ENCODE measurements at places on chromosomes 1 and 21. TPM values are rescaled to one million over a fixed set of nuclear protein-coding genes. Genes with fewer than 3 reads are reported as not detected.
A peak's percentile ranks its signal among the peaks of the same experiment; 100 is the strongest.

DNA sequence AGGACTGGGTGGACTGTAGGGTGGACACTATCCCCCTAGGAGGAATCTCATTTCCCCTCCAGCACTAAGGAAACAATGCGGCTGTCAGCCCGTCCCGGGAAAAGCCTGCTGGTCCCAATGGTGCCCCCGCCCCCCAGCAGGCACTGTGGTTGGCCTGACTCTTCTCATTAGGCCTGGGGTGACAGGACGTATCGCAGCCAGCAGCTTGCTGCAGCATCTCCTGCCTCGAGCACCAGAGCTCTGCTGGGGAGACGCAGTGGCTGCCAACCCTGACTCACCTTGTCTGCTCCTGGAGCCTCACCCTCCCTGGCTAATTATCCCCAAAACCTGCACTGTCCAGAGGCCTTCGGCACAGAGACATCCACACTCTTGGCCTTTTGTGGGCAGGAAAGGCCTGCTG lies 115.1 kb upstream of the GJB5 start:
- DNase-seq: no peak

GRCh38 chr1:216425577-216425976 lies 2.3 kb upstream of the USH2A start:
- DNase-seq: no peak

- DNase-seq: no peak
Observed at GRCh38 chr21:44082648-44083440, 24.4 kb upstream of the PWP2 start.

- peak; percentile 87 for DNase-seq
Observed at GRCh38 chr1:8259498-8260290, 58.2 kb upstream of the SLC45A1 start.

DNA sequence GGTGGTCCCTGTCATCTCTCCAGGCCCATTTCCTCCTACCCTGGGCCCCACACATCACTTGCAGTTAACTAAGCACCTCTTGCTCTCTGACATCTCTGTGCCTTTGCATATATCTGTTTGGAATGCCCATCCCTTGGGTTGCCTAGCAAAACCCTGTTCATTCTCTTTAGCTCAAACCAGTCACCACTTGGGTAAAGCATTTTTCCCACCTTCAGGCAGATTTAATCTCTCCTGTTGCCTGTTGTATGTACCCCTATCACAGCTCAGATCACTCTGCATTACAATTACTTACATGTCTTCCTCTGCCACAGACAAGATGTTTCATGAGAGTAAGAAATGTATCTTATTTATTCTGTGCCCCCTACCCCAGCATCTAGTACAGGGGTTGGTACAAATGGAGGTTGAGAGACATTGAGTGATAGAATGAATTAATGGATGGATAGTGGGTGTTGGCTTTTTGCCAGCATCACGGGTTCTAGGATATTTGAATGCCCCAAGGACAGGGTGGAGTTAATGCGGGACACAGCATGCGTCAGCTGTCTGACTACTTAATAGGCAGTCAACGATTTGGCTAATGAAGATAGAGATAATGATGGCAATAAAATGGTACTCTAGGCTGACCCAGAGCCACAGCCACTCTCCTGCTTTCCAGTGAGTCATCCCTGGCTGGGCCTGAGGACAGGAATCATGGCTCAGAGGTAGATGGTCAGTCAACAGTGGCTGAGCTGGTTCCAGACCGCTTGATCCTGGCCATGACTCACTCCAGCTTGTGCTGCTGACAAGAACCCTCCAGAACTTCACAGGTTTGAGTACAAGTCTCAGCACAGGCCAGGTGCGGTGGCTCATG lies 6.5 kb downstream of the NR0B2 start:
- peak; percentile 53 for DNase-seq

DNA sequence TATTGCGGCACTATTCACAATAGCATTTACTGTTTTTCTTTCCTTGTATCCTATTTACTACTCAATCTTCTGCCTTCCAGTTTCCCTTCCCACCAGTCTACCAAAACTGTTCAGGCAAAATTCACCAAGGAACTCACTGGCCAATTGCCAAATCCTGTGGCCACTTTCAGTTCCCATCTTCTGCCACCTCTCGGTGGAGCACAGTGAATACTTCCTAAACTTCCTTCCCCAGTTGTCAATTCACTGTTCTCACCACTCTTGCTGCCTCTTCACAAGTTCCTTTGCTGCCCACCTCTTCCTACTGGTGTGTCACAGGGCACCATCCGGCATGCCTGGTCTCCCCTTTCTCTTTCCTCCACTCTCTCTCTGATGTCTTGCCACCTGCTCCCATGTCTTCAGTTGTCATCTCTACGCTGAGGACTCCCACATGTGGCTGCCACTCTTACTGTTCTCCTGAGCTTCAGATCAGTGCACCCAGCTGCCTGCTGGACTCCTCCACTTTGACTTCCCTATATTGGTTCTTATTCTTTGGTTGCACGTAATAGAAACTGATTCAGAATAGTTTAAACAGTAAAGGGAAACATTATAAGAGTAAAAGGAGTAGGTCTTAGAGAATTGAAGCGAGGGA lies 114.4 kb downstream of the PIK3R3 start:
- no peak for DNase-seq

DNA sequence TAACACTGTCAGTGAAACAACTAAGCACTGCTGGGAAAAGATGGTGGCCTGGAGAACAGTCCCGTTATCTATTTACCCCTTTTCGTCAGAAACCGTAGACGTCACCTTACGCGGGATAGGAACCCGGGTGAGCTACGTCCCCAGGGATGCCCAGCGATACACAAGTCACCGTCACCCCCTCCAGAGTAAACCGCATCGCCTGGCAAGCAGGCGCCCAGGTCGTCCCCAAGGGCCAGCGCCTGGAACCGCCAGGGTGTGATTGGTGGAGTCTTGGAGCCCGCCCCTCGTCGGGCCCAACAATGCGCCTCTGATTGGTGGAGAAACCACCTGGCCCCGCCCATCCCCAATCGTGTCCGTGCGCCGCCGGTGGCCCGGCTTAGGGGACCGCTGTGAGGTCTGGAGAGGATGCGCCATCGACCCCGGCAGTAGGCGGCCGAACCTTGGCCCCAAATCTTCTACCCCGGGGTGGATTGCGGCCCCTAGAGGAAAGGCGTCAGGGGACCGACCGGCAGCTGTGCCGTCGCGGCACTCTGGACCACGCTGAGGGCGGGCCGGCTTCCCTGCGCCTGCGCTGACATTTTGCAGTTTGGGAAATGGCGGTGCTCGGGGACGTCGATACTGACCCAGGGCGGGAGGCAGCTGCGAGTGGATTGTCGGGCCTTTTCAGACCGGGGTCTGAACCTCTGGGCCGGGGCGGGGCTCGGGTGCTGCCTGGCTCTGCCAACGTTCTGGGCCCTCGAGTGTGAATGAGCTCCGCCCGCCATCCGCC lies 34.4 kb downstream of the SLC2A1 start:
- DNase-seq: peak; percentile 91

DNA sequence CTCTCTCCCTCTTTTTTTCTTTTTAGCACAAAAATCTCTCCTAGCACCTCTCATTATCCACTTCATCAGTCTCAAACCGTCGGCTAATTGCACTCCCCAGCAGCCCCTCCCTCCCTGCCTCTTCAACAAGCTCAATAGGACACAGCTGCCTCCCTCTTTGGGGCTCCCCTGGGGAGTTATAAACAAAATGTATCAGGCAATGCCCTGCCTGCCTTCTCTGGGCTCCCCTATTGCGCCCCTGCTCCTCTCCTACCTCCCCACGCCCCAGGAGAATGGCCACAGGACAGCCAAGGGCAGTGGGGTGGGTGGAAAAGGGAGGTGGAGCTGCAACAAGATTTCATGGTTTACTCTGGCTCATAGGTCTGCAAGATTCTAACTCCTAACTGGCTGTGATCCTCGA lies 147.1 kb upstream of the GRIK3 start:
- no peak for DNase-seq

- no peak for DNase-seq
Observed at GRCh38 chr1:187949567-187949966, 1120.8 kb downstream of the PLA2G4A start.

DNA sequence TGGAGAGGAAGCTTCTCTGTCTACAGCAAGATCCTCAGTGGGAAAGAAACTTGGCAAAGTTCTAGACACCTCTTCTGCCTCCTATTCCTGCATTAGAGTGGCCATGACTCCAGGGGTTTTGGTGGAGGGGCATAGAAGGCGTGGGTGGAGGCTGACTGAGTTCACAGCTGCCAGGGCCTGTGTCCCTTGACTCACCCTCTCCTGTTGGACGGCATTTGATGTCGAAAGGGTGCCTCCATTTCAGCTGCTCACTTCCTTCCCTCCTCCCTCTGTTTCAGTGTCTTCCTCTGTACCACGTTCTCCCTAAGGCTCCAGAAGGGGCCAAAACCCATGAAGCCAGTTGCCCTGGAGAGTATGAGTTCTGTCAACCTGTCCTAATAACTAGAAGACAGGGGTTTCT lies 632 bp downstream of the TMEM79 start:
- no peak for DNase-seq

GRCh38 chr1:95095833-95096217 lies 21.3 kb upstream of the TLCD4 start:
- DNase-seq: no peak

DNA sequence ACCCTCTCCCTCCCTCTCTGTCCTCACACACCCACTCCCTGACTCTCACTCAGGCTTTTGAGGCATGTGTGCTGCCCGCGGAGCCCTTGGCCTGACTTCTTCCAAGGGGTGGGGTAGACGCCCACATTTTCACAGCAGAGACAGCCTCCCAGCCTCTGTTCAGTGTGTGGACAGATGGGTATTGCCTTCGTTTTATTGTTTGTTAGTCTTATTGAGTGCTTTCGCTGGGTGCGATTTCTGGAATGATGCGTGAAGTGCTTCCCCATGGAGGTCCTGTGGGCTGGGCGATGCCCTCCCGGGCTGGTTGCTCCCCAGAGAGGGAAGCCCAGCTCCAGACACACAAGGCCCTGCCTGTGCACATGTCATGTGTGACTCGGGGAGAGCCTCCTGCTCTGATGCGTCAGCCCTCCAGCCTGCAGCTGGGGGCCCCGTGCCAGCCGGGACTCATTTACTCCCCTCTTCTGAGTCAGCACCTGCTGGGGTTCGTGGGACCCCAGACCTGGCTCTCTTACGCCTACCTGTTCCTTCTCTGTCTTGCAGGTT lies 14.7 kb downstream of the PDXK start:
- DNase-seq: no peak

- peak; percentile 40 for DNase-seq
Observed at GRCh38 chr1:117060441-117061317, 553 bp downstream of the TTF2 start.

DNA sequence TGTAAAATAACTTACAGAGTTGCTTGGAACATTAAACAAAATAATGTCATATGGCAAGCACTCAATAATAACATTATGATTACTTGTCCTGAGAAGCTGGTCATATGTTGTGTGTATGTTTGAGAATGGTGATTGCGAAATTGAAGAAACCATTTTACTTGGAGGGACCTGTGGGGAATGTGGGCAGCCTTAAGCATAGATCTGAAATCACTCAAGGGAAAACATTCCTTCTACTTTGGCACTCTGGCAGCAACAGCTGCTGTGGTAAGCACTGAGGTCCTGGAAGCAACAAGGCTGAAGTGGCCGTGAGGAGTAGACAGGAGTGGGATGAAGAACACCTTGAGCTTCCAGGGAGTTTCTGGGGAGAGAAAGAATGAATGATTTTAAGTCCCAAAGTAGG lies 165.4 kb upstream of the ADAMTS5 start:
- DNase-seq: no peak

- no peak for DNase-seq
Observed at GRCh38 chr1:24775916-24776315, 30.7 kb downstream of the CLIC4 start.

DNA sequence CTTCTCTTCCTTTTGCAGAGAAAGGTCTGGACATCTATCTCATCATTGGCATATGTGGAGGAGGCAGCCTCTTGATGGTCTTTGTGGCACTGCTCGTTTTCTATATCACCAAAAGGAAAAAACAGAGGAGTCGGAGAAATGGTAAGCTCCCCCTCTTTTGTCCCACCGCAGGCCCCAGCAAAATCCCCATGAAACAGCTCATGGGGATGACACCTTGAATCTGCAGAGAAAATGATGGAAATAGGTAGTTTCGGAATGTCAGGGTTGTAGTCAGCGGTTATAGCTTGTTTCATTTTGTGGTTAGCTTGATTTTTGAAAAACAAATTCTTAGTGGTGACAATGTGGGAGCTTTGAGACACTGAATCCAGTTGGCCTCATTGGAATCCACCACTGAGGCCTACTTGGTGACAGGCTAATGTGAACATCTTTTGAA lies 10.3 kb downstream of the CD2 start:
- DNase-seq: no peak

DNA sequence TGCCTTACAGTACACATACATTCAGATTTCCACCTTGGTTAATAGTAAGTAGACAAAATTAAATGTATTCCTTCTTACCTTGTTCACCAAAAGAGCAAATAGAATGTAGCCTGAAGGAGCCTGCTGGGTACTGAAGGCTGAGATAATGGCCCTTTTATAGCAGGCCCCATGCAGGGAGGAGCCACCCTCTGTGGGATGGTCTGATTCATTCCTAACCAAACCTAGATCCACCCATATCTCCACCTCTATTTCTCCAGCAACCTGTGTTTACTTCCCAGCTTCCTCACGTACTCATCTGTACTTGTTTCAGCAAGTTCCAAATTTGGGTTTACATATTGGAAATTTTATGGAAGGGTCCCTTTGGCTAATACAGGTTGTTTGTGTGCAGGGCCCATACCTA lies at the start of gene FLG:
Gene FLG (minus strand): TSS at position 129 of the 400 bp plus-strand sequence. CDS start 9,783 bp downstream, outside the sequence.
- no peak for DNase-seq

- no peak for DNase-seq
Observed at GRCh38 chr1:76644139-76644538, 223.1 kb upstream of the ST6GALNAC5 start.

DNA sequence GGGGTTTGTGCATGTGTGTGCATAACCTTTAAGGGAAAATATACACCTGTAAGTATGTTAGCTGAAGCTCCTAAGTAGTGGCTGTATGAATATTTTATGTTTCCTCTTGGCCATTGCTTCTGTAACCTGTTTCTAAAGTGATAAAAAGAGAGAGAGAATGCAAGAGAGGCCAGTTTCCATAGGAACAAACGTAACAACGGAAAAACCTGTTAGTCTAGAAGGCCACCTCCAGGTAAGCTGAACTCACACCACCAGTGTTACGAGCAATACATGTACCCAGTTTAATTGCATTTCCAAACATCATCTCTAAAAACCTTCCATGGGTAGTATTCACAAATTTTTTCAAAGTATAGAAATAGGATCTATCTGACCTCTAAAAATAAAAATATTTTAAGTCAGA lies 63.1 kb downstream of the PLPPR4 start:
- DNase-seq: no peak

- peak; percentile 55 for DNase-seq
Observed at GRCh38 chr1:172903581-172904220, 147.0 kb downstream of the TNFSF18 start.

- no peak for DNase-seq
Observed at GRCh38 chr1:205577874-205578658, 53.7 kb downstream of the ELK4 start.

- DNase-seq: peak; percentile 31
Observed at GRCh38 chr1:29736582-29737188, 500.4 kb downstream of the PTPRU start.

CZIB gene
- polyA plus RNA-seq: 62.8 TPM

UBL4B gene
- not detected for polyA plus RNA-seq

LHX8 gene
- polyA plus RNA-seq: not detected

WDR47 gene
- polyA plus RNA-seq: 9.1 TPM

FMO3 gene
- polyA plus RNA-seq: not detected

OR2T11 gene
- not detected for polyA plus RNA-seq

C1orf122 gene
- polyA plus RNA-seq: 54.0 TPM

PRR9 gene
- not detected for polyA plus RNA-seq

GSTM1 gene
- polyA plus RNA-seq: 0.16 TPM

TMEM51 gene
- 13.9 TPM for polyA plus RNA-seq

EXO5 gene
- polyA plus RNA-seq: 7.0 TPM

CLEC20A gene
- polyA plus RNA-seq: not detected

Measured in endothelial cell of umbilical vein (primary cell).